ENCODE measurements at places on chromosomes 7 and 10.

DNA sequence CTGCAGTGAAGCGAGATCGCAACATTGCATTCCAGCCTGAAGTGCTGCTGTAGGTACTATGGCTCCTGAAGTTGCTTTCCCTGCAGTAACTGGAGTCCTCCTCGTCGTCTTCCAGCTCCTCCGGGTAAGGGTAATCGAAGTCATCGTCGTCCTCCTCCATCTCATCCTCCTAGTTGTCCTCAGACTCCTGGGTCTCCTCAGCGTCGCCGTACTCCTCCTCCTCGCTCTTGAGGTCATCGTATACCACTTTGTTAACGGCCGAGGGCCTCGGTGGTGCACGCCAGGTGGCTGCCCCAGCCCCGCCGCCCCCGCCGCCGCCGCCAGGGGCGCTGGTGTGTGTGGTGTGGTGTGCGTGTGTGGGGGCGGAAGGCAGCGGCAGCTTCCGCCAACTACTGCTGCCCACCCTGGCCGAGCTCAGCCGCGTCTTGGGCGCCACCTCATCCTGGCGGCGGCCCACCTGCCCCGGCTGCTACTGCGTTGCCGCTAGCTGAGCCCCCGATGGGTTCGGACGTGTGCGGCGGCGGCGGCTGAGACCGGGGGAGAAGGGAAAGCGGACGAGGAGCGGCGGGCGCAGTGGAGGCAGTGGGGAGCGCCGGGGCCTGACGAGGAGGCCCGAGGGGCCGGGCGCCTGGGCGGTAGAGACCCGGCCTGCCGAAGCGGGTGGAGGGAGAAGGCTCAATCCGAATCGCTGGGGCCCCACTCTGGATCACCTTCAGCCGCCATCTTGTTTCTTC, 11.8 kb upstream of the ACBD5 start:
- DNase-seq: no peak

DNA sequence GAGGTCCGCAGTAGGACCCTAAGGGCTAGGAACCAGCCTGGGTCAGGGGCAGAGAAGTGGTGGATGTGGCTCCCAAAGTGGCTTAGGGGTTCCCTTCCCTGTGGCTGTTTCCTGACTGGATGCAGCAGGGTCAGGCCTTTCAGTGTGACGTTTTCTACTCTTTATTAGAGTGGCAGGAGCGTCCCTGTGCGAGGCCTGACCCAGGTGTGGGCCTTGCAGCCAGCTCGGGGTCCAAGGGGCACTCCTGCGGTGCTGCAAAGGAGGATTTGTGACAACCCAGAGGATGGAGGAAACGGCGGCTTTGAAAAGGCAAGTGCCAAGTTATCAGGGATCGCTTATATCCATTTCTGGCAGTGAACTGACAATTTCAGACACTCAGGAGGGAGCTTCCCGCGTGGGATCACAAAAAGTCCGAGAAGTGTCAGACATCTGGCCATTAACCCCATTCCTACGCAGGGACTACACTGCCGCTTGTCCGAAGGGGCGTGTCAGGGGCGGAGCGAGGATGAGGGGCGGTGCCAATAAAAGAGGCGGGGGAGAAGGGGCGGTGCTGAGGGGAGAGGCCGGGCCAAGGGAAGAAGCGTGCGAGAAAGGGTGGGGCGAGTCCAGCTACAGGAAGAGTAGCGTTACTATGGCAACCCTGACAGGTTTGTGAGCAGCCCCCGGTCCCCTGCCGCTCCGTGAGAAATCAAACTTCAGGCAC, 98.8 kb upstream of the ZNF722 start:
- no peak for DNase-seq

DNA sequence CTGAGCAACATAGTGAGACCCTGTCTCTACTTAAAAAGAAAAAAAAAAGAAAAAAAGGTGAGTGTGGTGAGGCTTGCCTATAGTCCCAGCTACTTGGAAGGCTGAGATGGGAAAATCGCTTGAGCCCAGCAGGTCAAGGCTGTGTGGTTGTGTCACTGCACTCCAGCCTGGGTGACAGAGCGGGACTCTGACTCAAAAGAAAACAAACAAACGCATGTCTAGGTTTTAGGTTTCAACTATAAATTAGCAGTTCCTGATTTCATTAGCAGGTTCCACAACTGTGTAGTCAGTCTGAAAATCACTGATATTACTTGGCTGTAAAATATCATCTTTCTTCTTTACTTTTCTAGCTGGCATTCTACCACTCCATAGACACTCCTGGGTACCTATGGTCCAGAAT, 155.7 kb upstream of the HGF start:
- DNase-seq: no peak

- no peak for DNase-seq
Measured at GRCh38 chr7:88165697-88166096, 54.1 kb downstream of the SRI start.

- no peak for DNase-seq
Measured at GRCh38 chr7:26543951-26544350, 252.3 kb downstream of the SNX10 start.

DNA sequence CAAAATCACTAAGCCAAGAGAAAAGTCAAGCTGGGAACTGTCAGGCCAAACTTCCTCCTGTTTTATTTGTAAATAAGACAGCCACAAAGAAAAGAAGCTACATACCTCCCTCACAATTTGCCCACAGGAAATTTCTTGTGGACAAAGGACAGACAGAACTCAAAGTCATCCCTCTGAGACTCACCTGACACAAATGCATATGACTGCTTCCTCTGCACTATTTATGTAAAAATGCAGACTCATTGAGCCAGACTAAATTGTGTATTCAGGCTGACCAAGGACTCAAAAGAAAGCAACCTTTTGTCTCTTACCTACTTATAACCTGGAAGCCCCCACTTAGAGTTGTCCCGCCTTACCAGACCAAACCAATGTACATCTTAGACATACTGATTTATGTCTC, 11.8 kb downstream of the TOMM7 start:
- DNase-seq: no peak

- DNase-seq: no peak
Measured at GRCh38 chr10:132817701-132818211, 31.8 kb upstream of the NKX6-2 start.

- no peak for DNase-seq
Measured at GRCh38 chr7:157830331-157830730, 493.5 kb downstream of the DNAJB6 start.

DNA sequence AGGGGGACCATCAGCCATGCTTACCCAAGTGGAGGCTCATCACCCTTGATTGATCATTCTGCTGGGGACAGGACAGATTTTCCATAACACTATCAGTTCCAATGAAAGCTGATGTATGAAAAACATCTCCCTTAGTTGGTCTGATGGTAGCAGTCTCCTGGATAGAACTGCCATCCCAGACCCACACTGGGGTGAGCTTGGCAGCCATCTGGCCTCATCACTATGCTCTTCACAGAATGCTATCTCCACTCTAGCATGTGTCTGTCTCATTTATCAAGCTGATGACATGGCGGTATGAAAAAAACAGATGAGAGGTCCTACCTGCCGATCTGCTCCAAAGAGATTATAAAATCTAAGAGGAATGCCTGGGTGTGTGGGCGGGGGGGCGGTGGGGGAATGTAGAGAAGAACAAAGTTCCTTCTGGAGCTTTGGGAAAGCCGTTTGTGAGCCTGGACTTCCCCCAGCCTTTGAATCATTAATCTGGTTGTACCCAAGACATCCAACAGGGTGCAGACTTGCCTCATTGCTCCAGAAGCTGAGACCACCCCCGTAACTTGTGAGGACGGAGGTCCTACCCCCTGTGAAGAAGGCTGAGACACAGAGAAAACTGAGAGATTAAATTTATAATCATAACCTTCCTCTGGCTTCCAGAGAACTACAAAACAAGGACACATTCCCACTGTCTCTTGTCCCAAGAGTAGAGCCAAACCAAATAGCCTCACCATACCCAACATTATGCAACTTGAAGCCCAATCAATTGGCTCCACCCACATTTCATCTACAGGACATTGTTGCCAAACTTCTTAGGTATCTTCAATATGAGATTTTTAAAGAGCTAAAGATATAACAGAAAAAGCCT, 340.8 kb downstream of the KCNMA1 start:
- DNase-seq: no peak

Measured in HepG2 (cell line).